Stimulated activated CD4-positive, alpha-beta T cell treated with anti-CD3 and anti-CD28 coated beads, Interleukin-4, amount 100 ng/mL, for 4 hours (primary cell): ENCODE measurements at places on chromosomes 3 and 15.
A peak's percentile ranks its signal among the peaks of the same experiment; 100 is the strongest.

GRCh38 chr15:31359702-31360111 lies 33.1 kb downstream of the KLF13 start:
- no peak for DNase-seq

DNA sequence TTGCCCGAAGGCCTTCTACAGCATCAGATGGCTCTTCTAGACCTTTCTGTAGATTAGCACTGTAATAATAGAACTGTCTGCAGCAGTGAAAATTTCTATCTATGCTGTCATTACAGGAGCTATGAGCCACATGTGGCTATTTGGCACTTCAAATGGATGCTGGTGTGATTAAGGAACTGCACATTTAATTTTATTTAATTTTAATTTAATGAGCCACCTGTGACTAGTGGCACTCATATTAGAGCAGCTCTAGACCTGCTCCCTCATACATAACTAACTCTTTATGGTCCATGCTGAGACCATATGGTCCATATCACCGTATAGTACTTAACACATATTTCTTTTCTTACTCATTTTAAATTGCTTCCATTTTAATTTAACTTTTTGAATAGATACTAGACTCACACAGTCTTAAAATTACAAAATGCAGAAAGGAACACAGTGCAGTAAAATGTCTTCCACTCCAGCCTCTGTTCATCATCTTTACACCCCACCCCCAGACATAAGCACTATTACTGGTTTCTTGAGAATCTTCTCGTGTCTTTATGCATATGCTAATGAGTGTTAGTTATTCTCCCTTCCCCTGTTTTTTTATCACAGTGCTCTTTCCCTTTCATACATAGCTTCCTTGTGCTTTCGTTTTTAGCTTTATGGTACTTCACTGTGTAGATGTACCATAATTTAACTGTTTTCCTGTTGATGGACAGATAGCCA lies 9.6 kb downstream of the LSM3 start:
- no peak for DNase-seq

GRCh38 chr3:126649556-126650092 lies 5.3 kb downstream of the TXNRD3 start:
- DNase-seq = no peak

DNA sequence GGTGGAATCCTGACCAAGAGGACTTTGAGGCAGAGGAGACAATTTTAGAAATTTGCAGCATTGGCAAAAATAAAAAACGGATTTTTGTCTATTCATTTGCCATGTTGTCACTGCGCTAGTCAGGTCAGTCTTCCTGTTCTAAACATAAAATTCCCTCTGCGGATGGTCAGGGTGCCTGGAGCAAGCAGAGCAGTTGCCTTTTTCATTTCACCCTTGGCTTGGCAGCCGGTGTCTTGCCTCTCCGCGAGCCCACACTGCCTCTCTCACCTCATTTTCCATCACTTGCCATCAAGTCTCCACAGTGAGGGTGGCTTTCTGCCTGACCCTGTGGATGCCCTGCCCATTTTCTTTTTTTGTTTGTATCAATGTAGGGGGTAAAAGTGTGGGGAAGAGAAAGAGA lies 396.1 kb downstream of the LRTM1 start:
- no peak for DNase-seq

DNA sequence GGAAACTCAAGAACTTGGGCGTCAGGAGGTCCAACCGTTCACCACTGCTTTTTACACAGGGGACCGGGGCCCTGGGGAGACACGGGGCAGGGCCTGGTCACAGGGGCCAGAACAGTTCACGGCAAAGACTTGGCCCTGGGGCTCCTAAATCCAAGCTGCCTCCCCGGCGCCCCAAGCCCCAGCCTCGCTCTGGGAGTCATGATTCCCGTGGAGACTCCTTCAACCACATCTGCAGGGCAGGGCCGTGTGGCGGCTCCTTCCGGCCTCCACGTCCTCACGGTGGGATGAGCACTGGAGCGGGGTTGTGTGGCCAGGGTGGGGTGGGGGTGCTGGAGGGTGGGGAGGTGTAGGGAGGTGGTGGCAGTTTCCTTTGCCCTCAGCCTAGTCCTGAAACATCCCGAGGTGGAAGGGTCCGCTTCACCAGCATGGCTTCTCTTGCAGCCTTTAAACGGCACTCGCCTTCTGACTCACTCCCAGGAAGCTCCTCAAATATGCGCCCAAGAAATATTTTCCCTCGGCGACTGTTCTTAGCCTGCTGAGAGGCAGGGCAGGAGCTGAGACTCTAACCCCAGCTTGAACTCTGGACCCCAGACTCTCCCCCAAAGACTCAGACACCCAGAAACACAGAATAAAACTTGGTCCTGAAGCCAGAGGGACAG lies 1.8 kb downstream of the MUC4 start:
- DNase-seq = no peak

- DNase-seq = no peak
Observed at GRCh38 chr3:156593814-156594213, 38.9 kb upstream of the SSR3 start.

DNA sequence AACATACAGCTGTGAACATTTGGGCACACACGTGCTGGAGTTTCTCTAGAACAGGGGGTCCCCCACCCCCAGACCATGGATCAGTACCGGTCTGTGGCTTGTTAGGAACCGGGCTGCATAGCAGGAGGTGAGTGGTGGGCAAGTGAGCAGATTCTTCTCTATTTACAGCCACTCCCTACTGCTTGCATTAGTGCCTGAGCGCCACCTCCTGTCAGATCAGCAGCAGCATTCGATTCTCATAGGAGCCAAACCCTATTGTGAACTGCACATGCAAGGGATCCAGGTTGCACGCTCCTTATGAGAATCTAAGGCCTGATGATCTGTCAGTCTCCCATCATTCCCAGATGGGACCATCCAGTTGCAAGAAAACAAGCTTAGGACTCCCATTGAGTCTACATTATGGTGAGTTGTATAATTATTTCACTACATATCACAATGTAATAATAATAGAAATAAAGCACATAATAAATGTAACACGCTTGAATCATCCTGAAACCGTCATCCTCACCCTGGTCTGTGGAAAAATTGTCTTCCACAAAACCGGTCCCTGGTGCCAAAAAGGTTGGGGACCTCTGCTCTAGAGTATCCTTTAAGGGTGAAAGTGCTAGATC lies 25.8 kb downstream of the CHRM5 start:
- no peak for DNase-seq

GRCh38 chr3:15794842-15795650 lies 2.7 kb downstream of the ANKRD28 start:
- DNase-seq = no peak

GRCh38 chr3:151909681-151910405 lies 36.4 kb downstream of the SUCNR1 start:
- DNase-seq = no peak

DNA sequence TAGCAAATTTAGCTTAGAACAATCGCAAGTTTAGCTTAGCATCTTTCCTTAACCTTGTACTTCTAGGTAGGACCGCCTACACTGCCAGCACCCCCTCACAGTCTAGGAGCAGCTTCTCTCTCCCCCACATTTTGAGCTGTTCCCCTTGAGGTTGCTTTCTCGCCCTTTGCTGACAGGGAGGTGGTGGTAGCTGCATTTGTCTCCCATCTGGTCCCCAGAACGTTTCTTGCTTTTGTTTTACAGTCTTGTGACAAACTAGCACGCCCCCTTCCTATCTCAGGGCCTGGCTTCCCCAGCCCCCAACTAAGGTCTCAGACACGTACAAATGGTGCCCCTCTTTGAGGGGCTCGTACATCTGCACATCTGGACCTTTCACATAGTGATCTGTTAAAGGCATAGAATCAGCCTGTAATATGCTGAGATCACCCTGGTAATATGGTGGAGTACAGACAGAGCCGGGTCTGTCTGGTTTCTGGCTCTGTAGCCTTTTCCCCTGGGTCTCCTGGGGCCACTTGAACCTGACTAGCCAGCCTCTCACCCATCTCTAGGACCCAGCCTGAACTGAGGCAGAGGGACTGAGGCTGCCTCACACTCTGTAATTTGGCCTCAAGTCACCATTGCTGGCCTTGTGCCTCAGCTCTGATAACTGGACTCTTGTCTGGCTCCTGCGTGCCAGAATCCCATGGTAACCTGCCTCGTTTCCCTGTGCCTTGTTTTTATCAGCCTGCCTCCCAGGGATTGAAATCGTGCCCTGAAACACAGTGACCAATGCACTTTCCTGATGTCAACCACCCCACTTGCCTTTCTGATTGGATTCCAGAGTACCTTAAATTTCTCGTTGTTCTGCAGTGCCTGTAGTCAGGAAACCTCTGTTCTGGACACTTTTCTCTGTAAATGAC lies 27.7 kb downstream of the CRTC3 start:
- peak; percentile 58 for DNase-seq

DNA sequence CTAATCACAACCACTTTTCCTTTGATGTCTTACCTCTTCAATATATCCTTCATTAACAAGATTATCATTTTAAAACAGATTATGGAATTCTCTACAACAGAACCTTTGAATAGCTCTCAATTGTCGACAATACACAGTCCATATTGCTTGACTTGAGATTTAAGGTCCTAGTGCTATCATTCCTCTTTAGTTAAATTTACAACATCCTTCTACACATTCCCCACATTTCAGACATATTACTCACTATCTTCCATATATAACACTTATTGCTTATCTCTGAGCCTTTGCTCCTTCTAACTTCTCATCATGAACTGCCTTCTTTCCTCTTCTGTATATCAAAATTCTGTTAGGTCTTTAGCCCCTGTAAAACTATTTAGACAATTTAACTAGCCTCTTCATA lies 247.0 kb downstream of the STXBP5L start:
- no peak for DNase-seq

- no peak for DNase-seq
Observed at GRCh38 chr3:122642935-122643334, 37.7 kb upstream of the PARP14 start.

- no peak for DNase-seq
Observed at GRCh38 chr3:148331081-148331846, 366.4 kb upstream of the AGTR1 start.

DNA sequence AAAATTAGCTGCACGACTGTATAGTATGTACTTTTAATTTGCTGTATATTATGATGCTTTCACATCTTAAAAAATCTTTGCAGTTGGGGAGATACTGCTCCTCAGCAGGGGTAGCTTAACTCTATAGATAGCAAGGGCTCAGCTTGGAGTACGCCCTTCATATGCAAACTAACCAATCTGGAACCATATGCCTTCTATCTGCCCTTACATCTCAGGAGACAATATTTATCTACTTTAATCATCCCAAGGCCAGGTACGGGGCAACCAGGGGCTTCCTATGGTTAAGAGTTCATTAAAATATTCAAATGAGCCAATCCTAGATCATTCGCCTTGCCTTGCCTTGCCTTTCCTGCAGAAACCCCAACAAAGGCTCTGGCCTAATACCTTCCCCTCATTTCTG lies 204.1 kb upstream of the ZBTB20 start:
- DNase-seq = no peak
